ENCODE measurements at places on chromosomes 6 and 20.

DNA sequence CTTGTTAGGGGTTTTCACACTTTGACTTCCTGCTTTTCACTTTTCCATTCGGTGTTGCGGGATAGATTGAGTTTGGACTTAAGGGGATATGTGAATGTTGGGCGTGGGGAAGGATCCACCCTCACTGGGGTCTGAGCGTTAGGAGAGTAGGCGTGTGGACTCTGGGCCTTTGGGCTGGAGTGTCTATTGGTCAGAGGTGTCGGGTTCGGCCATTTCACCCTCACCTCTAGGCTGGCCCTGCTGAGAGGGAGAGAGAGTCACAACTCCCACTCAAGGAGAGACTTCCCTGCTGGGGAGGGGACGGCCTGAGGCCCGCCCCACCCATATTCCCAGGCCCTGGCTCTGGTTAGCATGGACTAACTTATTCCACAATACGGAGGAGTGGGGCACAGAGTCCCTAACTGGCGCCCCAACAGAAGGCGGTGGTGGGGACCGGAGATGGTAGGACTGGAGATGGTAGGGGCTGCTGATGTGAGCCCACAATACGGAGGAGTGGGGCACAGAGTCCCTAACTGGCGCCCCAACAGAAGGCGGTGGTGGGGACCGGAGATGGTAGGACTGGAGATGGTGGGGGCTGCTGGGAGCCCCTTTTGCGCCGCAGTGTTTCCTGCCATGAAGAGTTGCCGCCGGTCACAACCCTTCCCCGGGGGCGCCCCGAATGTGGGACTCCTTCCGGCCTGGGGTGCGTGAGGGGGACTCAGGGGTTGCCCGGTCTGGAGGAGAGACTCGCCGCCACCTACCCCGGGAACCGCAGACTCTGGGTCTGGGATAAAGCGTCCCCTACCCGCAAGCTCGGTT lies 1.4 kb upstream of the PTPRA start:
- DNase-seq, result no peak

DNA sequence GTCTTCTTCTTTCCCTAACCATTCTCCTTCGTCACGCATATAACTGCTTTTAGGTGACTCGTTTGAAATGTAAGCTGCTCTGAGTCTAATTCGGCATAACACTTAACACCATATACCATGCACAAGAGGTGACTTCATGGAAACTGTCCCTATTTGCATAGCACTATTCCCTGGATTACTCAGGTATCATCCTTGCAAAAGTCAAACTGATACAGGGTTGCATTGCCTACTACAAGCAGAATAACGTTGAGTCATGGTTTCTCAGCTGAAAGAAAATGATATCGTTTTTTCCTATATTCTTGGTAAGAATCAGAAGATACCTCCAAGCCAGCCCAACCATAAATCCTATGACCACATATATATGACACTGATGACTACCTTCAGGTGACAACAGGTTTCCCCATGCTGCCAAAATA lies 227.5 kb downstream of the ATXN1 start:
- no peak for DNase-seq

DNA sequence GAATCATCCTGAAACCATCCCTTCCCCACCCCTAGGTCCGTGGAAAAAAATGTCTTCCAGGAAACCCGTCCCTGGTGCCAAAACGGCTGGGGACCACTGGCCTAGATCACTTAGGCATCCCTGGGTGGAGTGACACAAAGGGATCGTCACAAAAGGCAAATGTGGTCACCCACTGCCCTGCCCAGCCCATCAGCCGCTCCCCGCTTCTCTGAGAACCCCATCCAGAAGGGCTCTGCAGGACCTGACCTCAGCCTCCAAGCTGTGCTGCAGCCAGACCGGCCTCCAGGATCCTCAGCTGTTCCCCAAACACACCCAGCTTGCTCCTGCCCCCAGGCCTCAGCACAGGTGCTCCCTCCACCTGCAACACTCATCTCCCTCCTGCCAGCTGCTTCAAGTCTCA lies 61.6 kb downstream of the PREX1 start:
- DNase-seq, result no peak

GRCh38 chr6:155894758-155895157 lies 439.1 kb upstream of the NOX3 start:
- no peak for DNase-seq

GRCh38 chr6:5486214-5486613 lies 224.9 kb downstream of the FARS2 start:
- no peak for DNase-seq

- no peak for DNase-seq
Observed at GRCh38 chr20:41650231-41650948, 32.2 kb upstream of the CHD6 start.

- DNase-seq, result peak; percentile 72
Observed at GRCh38 chr20:62603021-62603906, 39.0 kb upstream of the SLCO4A1 start.

- peak; percentile 47 for DNase-seq
Observed at GRCh38 chr6:33205191-33206026, 954 bp downstream of the HSD17B8 start.

DNA sequence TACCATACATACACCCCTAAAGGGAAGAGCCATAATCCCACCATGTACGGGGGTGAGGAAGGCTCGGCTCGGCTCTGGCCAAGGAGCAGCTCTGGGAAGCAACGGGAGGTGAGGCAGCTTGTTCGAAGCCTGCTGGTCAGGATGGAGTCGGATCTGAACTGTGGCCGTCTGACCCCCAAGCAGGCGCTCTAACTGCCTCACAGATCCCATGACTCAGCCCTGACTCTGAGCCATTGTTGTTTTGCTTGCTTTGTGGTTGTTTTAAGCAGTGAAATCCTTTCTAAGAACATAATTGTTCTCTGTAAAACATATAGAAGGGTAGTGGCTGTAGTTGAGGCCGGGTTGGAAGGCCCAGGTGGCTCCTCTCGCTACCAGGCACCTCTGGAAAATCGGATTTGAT lies 10.9 kb downstream of the C6orf132 start:
- DNase-seq, result no peak

DNA sequence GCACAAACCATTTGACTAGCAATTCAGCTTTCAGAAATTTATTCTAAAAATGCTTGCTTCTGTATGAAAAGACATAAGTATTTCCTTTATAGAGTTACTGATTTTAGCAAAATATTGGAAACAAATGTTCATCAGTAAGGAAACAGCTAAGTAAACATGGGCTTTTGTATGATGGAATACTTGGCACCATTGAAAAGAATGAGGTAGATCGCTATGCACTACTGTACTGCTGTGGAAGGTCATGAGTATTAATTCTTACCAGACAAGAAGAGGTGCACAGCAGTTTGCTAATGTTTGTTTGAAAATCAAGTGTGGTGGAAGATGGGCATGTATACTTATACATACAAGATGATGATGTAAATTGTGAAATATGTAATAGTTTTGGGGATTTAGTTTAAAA lies 73.0 kb downstream of the FARS2 start:
- no peak for DNase-seq

GRCh38 chr20:18624948-18625347 lies 37.1 kb downstream of the DTD1 start:
- no peak for DNase-seq

- DNase-seq, result no peak
Observed at GRCh38 chr6:91560409-91560808, 973.5 kb upstream of the MAP3K7 start.

DNA sequence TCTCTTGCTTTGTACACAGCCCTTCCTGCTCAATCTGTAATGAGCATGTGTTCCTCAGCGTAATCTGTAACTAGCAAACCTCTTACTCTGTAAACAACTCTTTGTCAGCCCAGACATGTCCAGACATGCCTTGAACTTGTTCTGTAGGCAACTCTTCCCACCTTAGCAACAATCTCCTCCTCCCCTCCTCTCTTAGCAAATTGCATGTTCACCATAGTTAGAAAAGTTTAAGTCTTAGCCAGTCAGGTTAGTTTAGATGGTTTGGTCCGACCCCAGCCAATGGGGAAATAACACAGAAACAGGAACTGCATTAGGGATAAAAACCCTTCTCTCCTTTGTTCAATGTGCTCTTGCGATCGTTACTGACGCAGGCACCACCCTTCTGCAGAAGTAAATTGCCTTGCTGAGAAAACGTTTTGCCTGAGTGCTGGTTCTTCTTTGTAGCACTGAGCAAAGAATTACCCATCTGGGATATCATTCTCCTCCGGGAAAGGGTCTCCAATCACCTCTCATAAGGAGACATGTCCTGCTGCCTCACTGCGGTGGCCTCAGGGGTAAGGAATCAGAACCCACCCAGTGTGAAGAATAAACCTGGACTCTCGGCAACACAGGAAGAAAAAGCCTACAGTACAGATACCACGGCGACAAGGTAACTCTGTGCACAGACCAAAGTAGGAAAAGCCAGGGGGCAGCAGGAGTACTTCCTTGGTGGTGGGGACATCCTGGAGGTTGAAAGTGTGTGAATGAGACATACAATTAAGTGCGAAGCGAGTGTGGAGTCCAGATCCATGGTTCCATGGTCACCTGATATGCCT lies 26.2 kb downstream of the PLN start:
- DNase-seq, result no peak

GRCh38 chr6:75530696-75531095 lies 37.1 kb upstream of the FILIP1 start:
- no peak for DNase-seq

DNA sequence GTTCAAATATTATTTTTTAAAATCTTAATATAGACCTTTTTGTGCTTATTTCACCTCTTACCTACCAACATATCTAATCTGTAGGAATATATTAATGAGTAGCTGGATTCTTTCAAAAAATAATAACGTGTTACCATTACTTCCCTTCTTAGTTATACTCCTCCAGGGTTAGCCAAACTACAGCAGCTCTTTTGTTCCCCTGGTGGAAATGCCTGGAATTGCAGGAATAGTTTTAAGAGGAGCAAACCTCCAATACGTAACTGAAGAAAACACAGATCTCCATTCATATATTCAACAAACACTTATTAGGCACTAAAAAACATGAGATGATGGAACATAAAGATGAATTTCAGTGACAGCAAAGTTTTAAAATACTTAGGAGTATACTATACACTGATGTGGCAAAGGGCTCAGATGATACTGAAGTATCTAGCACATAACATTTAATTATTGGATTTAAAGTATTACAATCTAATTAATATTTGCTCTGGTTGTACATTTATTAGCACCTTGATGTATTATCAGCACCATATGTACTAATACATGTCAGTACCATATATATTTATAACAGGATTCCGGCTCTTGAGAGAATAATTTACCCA lies 78.3 kb downstream of the TBX18 start:
- DNase-seq, result no peak

DNA sequence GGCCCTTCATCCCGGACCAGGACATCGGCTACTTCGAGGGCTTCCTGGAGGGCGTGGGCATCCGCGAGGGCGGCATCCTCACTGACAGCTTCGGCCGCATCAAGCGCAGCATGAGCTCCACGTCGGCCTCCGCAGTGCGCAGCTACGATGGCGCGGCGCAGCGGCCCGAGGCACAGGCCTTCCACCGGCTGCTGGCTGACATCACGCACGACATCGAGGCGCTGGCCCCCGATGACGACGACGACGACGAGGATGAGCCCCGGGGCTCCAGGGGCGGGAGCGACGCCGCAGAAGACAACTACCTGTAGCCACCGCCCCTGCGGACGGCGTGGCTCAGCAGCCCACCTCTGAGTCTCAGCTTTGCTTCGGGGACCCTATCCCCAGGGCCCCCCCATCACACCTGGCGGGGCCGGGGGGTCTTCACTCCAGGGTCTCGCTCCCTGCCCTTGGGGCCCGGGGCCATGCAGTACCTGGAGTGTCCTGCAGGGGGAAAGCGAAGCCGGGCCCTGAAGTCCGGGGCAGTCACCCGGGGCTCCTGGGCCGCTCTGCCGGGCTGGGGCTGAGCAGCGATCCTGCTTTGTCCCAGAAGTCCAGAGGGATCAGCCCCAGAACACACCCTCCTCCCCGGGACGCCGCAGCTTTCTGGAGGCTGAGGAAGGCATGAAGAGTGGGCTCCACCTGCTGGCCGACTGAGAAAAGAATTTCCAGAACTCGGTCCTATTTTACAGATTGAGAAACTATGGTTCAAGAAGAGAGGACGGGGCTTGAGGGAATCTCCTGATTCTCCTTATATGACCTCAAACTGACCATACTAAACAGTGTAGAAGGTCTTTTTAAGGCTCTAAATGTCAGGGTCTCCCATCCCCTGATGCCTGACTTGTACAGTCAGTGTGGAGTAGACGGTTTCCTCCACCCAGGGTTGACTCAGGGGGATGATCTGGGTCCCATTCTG lies 20.8 kb upstream of the HCK start:
- DNase-seq, result peak; percentile 58

DNA sequence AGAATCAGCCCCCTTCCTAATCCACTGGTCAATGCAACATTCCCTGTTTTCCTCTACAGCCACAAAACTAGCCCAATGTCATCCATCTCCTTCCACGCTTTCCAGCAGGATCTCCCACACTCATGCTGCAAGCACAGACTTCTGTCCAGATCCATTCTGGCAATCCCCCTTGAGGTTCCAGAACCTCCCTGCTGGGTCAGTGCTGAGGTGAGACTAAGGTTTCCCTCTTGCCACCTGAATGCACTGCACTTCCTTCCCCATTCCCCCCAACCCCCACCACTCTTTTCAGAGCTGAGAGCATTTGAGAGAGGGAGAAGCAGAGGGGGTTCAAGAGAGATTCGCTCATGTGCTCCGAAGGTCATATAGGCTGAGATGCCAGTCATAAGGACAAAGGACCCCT lies 43.9 kb downstream of the EBF4 start:
- DNase-seq, result no peak

- DNase-seq, result peak; percentile 24
Observed at GRCh38 chr6:24524805-24525204, 30.0 kb downstream of the ALDH5A1 start.

DNA sequence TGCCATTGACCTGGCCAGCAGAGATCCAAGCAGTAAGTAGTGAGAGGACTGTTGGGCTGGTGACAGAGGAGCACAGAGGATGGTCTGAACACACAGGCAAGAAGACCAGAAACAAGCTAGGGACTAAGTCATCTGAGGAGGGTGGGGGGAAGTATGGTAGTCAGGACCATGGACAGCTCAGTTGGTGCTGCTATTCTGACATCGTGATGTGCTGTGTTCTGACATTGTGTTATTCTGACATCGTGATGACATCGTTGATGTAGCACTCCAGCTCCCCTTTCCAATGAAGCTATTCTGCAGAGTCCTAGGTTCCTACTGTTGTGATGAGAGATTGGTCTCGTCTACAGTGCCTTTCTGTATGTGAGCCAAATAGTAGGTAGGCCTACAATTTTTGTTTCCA lies 28.7 kb downstream of the CFAP206 start:
- DNase-seq, result peak; percentile 64

GRCh38 chr20:8616792-8617191 lies 452.1 kb upstream of the PLCB4 start:
- DNase-seq, result no peak

All from activated CD4-positive, alpha-beta memory T cell treated with anti-CD3 and anti-CD28 coated beads, Interleukin-2, amount 10 ng/mL, durations not matched to agents 7 days and 5 days (primary cell).